Inflammatory macrophage treated with lipopolysaccharide for 4 hours (primary cell): ENCODE measurements at places on chromosomes 16 and 17.

DNA sequence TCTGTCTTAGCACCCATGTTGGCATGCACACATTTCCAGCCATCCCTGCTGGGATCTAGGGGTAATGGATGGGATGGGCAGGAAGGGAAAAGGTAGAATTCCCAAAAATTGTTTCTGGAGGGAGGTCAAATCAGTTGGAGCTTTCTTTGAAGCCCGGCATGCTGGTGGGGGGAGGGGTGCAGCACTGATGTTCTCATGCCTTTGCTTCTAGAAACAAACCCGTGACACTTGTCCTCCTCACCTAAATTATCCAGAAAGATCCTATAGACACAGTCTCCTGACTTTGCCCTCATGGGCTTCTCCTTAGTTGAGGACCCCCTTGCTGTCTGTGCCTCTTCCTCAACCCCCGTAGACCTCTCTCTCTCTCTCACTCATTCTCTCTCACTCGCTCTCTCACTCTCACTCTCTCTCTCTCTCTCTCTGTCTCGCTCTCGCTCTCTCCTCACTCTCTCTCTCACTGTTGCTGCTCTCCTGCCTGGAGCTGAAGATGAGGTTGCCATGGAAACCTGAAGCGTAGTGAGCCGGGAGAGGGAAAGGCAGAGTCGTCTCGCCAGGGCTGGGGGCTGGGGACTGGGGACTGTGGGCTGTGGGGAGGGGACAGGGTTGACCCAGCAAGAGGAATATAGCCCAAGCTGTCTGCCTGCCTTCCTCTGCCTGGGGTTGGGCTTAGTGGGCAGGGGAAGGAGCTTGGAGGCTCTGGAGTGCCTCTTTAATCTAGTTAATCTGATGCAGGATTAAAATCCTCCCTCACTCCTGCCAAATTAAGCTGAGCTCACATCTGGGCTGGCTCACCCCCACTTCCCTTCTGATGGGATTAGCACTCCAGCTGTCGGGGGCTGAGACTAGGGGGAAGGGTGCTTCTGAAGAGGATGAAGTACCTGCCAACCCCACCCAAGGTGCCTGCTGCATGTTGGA is 16.1 kb downstream of the LASP1 start:
- no peak for DNase-seq

DNA sequence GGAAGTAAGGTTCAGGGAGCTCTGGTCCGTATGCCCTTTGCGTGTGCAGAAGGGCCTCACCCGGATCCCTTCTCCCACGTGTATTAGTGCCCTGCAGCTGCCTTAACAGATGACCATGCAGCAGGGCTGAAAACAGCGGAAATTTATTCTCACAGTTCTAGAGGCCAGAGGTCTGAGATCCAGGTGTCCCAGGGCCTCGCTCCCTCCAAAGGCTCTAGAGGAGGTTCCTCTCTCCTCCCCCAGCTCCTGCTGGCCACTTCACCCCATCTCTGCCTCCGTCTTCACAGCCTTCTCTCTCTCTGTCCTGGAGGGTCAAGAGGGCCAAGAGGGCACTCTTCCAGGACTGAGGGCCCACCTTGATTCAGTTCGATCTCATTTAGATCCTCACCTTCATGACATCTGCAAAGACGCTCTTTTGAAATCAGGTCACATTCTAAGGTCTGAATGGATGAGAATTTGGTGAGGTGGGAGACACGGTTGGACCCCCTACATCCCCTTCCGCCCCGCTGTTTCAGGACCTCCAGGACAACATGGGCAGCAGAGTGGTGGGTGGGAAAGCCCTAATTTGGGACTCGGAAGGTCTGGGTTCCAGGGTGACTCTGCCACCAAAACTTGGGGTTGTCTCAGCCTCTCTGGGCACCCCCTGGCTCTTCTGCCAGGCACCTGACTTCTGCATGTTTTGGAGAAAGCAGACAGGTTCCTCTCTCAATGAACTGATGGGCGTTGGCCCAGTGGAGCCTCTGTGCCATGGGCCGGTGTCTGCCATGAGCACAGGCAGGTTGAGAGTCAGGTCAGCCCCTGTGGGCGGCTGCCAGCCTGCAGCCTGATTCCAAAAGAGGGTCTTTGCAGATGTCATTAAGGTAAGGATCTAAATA is 361.2 kb downstream of the SEC14L1 start:
- no peak for DNase-seq

GRCh38 chr17:79136596-79136995 is 62.0 kb downstream of the ENGASE start:
- no peak for DNase-seq

DNA sequence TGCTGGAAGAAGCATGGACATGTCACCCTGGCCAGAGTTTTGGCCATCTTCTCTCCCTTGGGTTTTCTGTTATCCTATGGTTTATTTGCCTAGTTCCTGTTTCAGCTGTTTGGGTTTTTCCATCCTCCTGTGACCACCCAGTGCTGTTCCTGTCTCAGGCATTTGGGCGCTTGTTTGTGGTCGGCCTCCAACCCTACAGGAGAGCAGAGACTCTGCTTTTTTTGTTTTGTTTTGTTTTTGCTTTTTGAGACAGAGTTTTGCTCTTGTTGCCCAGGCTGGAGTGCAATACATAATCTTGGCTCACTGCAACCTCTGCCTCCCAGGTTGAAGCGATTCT is 3.3 kb upstream of the ZC3H7A start:
- peak; percentile 77 for DNase-seq

GRCh38 chr16:84940670-84941551 is 70.4 kb downstream of the ZDHHC7 start:
- no peak for DNase-seq

DNA sequence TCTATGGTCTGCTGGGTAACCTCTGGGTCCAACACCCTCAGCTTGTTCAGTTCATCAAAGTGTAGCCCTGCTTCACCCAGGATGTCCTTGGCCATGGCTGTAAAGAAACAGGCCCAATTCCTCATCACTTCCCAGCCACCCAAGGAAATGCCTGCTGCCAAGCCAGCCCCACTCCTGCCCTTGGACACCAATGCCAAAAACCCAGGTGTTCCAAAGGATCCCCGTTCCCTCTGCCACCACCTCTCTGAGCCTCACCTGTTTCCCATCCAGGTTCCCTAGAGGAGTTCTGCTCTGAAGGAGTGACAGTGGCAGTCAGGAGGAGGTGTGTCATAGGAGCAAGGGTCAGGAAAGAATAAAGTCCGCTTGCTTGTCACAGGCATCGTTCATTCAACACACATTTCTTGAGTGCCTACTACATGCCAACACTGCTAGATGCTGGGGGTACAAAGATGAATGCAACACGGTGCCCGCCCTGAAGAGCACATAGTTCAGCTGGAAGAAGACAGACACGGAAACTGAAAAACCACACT is 3.3 kb downstream of the IFT20 start:
- no peak for DNase-seq

- no peak for DNase-seq
Measured at GRCh38 chr17:50100480-50100883, 5.3 kb downstream of the PDK2 start.

DNA sequence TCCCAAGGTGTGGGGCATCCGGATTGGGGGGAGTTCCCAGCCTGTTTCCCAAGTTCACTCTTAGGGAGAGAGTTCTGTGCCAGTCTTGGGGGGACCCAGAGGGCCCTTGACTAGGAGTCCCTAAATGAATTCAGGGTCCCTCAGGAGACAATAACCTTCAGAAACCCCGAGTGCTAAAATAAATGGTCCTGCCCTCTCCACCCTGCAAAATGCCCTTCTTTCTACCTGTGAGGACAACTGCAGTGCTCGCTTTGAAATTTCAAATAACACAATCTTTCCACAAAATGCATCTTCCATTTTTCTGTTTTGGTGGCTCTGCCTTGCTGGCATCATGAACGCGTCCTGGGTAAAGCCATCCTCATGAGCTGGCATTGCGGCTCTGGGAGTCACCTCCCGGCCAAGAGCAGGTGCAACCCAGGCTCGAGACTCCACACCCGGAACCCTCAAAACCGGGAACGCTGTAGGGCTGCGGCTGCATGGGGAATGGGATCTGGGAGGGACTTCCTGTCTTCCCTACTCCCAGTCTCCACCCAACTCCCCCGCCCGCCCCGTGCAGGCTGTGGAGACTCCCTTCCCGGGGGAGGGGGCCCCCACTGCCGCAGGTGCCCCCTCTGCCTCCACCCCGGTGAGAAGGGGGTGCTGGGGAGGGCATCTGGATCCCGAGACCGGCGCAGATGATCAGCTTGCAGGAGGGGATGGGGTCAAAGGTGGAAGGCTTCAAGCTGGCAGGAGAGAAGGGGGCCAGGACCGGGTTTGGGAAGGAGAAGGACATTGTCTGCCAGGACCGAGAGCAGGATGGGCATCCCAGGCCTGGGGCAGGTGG is at the start of gene ZNF205:
ZNF205 (plus strand) TSS at position 529 of the 823 bp plus-strand sequence. CDS start 845 bp downstream, outside the sequence.
- DNase-seq, result peak; percentile 54

DNA sequence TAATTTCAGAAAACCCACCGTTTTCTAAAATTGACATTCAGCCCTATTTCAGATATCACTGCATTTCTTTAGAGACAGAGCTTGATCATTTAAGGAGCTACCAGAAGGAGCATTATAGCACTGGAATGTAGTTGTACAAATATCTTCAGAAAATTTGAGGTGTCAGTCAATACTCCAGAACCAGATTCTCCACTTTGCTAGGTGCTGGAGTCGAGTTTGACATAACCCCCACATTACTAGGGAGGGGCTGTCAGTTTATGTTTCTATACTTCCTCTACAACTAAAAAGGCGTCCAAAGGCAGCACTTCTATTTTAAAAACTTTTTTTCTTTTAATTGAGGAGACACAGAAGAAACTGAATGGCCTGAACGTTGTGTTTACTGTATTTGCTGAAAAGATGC is 892 bp upstream of the KIAA0513 start:
- no peak for DNase-seq

GRCh38 chr17:75836605-75837004 is 7.6 kb downstream of the UNC13D start:
- no peak for DNase-seq

- no peak for DNase-seq
Measured at GRCh38 chr17:80468781-80469493, 7.5 kb downstream of the NPTX1 start.

DNA sequence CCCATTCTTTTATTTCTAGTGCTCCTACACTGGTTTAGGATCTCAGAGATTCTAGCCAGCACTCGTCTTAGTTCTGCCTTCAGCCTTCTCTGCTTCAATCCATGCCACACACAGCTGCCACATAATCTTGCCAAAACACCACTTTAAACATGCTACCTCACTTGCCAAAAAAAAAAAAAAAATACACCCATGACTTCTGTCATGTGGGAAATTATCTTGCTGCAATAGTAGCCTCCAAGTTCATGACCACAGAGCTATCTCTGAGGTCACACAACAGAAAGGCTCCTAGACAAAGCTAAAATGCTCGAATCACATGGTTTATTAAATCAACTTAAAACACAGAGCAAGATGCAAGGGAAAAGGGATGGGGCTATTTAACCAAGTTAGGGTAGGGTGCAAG is 18.1 kb downstream of the FZD2 start:
- peak; percentile 41 for DNase-seq

DNA sequence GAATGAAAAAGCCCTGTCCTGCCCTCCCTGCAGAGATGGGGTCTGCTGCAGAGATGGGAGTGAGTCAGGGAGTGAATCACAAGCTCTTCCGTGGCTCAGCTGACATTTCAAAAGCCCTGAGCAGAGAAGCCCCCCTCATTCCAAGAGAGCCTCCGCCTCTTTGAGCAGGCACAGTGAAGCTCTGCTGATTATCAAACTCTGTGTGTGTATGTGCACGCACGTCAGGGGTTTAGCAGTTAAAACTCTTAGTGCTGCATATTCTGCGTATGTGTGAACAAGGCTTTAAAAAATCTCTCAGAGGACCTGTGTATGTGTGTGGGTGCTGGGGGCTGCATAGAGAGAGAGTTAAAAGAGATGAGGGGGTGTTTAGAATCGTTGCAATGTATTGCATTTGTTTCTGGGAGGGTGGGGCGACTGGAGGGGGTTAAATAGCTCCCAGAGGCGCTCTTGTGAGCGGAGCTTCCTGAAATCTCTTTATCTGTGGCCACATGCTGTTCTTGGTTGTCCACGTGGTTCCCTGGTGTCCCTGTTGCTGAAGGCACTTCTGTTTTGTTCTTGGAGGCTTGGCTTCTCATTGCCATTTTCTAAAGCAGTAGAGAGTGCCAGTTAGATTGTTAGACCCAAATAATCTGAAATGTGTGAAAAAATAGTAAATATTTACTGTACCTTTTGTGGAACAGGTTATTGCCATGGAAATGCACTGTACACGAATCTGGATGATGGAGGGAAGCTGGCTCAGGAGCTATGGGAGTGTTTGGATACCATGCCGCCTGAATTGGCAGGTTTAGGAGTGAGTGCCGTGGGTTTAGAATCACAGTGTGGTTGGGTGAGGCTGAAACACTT is 116.6 kb downstream of the PRKCB start:
- peak; percentile 76 for DNase-seq

GRCh38 chr17:38861399-38861843 is 7.9 kb upstream of the RPL23 start:
- DNase-seq, result no peak

- no peak for DNase-seq
Measured at GRCh38 chr17:9536061-9536460, 39.6 kb downstream of the STX8 start.

- DNase-seq, result no peak
Measured at GRCh38 chr16:269061-269796, 6.5 kb downstream of the RGS11 start.

GRCh38 chr17:63223212-63223911 is 222.7 kb downstream of the CYB561 start:
- DNase-seq, result no peak

GRCh38 chr16:65314627-65315008 is 192.8 kb upstream of the CDH11 start:
- no peak for DNase-seq

GRCh38 chr17:10198509-10199249 is at the start of gene GAS7:
GAS7 (minus strand) TSS chr17:10198606.
- DNase-seq, result peak; percentile 62

- no peak for DNase-seq
Measured at GRCh38 chr16:57651344-57652333, 16.5 kb upstream of the ADGRG3 start.

DNA sequence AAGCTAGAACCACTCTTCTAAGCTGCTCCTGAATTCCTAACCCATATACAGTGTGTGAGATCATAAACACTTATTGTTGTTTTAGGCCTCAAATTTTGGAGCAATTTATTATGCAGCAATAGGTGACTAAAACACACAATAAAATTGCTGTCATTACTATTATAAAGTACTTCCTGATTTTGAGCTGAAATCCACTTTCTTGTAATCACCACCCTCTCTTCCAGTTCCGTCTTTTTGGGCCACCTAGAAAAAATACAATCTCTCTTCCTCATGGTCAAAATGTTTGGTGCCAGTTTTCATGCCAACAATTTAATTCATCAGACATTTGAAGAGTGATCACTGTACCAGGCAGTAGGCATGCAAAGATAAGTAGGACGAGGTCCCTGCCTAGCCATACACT is 43.3 kb upstream of the NF1 start:
- peak; percentile 84 for DNase-seq
